Smooth muscle cell of the umbilical artery (primary cell): ENCODE measurements at places on chromosomes 11 and 22. TPM values are rescaled to one million over a fixed set of nuclear protein-coding genes. Genes with fewer than 3 reads are reported as not detected.

Gene API5
- total RNA-seq, result 73.3 and 105 TPM in 2 replicates

Gene ROBO4
- total RNA-seq, result 0.30 and 0.46 TPM in 2 replicates

Gene HSD17B12
- total RNA-seq, result 70.7 and 90.7 TPM in 2 replicates

Gene SLC22A25
- not detected in 2 replicates for total RNA-seq

Gene RPS25
- total RNA-seq, result 921 and 1,482 TPM in 2 replicates

Gene OR8G5
- total RNA-seq, result not detected in 2 replicates

Gene NCAM1
- 4.2 and 14.2 TPM in 2 replicates for total RNA-seq

Gene NAV2
- 8.6 and 22.2 TPM in 2 replicates for total RNA-seq
